ENCODE measurements at places on chromosomes 2 and 18. TPM values are rescaled to one million over a fixed set of nuclear protein-coding genes. Genes with fewer than 3 reads are reported as not detected.

GRCh38 chr2:157269922-157270321 is 12.4 kb downstream of the GALNT5 start:
- no peak for DNase-seq

- no peak for DNase-seq
These were observed at the start of gene BAZ2B for GRCh38 chr2:159616286-159616701. BAZ2B (minus strand) TSS chr2:159616548; CDS start chr2:159478719, 137,829 bp downstream.

DNA sequence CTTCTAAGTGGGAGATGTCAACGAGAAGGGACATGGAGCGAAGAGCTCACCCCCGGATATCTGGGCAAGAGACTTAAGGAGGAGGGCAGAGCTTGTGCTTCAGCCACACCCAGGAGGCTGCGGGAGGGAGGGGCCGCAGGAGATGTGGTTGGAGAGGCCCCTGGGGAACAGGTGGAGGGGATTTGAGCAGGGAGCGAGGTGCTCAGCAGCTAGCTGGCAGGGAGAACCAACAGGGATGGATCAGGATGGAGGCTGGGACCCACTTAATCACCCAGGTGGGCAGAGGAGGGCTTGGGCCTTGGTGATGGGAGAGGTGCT is 78.3 kb downstream of the MBP start:
- DNase-seq = no peak

DNA sequence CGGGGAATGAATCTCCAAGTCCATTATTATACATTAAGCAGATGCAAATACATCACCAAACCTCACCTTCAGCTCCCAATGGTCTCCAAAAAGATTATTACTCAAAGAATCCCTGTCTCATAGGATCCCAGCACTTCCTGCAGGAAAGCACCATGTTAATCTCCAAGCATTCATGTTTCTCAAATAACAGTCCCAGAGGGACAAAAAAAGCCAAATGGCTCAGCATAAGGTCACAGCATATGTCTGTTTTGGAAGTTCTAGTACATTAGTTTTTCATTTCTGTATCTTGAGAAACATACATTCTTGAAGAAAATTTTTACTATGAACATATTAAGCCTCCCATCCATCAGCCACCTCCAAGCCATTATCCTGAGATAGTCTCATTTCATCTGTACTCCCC is 103.3 kb downstream of the METTL4 start:
- no peak for DNase-seq

RBM43 gene
- total RNA-seq = 10.4 TPM

APOB gene
- total RNA-seq = 0.53 TPM

Measured in lower lobe of right lung (tissue), 2 donors.